ENCODE measurements at places on chromosomes 6 and 20. TPM values are rescaled to one million over a fixed set of nuclear protein-coding genes. Genes with fewer than 3 reads are reported as not detected.

DNA sequence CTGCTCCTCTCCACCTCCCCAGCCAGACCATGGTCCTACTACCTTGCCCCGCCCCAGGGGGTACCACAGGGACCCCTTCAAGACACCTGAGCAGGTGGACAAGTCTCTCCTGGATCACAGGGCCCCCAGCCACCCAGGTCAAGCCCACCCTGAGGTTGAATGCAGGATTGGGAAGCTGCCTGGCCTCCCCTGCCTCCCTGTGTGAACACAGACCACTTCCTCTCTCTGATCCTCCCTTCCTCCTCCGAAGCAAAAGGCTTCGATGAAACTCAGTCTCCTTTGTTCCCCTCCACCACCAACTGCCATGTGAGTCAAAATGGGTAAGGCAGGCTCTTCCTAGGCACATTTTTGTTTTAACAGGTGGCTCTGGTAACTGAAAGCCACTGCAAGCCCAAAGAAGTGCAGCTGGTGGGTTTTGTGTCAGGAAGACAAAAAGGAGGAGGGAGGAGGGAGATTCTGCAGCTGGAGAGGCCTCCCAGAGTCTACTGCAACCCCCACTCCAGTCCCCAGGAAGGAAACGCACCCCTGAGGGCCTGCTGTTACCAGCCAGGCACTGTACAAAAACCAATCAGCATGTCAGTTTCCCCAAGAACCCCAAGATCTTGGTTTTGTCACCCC, 5.4 kb downstream of the ADA start:
- DNase-seq, result no peak
- peak overlapping the region; percentile 99 for H3K27ac ChIP-seq

DNA sequence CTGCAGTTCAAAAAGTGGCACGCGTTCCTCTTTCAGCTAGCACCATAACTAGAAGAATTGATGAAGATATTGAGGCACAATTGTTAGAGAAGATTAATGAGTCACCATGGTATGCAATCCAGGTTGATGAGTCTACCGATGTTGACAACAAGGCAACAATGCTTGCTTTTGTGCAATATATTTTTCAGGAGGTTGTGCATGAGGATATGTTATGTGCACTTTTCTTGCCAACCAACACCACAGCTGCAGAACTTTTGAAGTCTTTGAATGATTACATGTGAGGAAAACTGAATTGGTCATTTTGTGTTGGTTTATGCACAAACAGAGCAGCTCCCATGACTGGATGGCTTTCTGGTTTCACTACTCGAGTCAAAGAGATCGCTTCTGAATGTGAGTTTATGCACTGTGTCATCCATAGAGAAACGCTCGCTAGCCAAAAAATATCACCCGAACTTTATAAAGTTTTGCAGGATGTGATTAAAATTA, 129.3 kb upstream of the SLC24A3 start:
- H3K4me3 ChIP-seq, result no peak overlapping the region
- H3K27me3 ChIP-seq, result no peaks in the 10 kb centered on the region
- no peaks in the 10 kb centered on the region for H3K36me3 ChIP-seq
- H3K4me1 ChIP-seq, result no peaks in the 10 kb centered on the region

GRCh38 chr6:136920671-136921380, 1.3 kb upstream of the SLC35D3 start:
- peaks cover 23% of the 10 kb centered on the region for H3K4me1 ChIP-seq
- peak overlapping the region; percentile 90 for H3K4me3 ChIP-seq
- peaks cover 11% of the 10 kb centered on the region for H3K36me3 ChIP-seq
- no peak overlapping the region for H3K27ac ChIP-seq
- peak; percentile 16 for DNase-seq

DNA sequence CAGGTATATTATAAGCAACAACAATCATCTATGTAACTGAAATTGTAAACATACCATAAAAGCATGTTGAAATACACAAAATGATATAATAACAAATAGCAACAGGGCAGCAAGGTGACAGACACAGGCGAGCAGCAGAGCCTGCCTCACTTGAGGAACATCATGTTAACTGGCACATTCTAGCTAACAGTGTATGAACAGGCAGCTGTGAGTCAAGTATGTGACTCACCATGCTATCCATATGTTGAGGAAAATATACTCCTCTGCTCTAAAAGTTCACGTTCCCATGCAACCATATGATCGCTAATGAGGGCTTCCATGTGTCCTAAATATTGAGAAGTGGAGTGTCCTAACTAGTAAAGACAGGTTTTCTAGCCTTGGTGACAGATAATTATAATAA, 18.4 kb downstream of the SERAC1 start:
- no peaks in the 10 kb centered on the region for H3K27me3 ChIP-seq
- no peak overlapping the region for H3K4me3 ChIP-seq
- peaks cover 5% of the 10 kb centered on the region for H3K36me3 ChIP-seq
- H3K4me1 ChIP-seq, result no peaks in the 10 kb centered on the region

The CLPSL1 gene
- total RNA-seq, result not detected

DNA sequence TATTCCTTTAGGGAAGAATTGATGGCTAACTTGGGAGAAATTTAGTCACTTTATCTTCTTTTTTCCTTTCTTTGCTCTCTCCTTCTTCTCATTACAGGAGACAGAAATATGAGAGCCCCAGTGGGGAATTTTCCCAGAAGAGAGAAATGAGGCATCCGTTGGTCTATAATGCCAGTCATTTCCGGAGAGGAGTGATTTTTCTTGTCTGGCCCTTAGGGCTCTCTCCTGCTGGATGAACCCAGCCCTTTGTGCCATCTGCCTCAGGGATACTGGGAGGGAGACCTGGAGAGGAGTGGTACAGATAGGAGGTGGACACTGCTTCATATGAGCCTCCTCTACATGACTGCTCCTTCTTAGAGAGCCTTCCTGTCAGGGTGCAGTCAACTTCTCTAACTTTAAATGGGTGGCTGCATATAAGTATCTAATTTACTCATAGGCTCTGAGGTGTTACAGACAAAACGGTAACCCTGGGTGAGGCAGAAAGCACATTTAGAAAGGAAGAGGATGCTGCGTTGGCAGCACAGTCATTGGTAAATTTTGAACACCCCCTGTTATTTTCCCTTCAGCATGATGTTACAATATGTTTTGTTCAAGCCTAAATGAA, 21.9 kb downstream of the RIMS1 start:
- H3K27ac ChIP-seq, result no peak overlapping the region
- no peak overlapping the region for H3K4me3 ChIP-seq
- H3K27me3 ChIP-seq, result no peaks in the 10 kb centered on the region
- no peaks in the 10 kb centered on the region for H3K36me3 ChIP-seq
- H3K4me1 ChIP-seq, result no peaks in the 10 kb centered on the region
- no peak for DNase-seq

The THEMIS gene
- 53.9 TPM for total RNA-seq

DNA sequence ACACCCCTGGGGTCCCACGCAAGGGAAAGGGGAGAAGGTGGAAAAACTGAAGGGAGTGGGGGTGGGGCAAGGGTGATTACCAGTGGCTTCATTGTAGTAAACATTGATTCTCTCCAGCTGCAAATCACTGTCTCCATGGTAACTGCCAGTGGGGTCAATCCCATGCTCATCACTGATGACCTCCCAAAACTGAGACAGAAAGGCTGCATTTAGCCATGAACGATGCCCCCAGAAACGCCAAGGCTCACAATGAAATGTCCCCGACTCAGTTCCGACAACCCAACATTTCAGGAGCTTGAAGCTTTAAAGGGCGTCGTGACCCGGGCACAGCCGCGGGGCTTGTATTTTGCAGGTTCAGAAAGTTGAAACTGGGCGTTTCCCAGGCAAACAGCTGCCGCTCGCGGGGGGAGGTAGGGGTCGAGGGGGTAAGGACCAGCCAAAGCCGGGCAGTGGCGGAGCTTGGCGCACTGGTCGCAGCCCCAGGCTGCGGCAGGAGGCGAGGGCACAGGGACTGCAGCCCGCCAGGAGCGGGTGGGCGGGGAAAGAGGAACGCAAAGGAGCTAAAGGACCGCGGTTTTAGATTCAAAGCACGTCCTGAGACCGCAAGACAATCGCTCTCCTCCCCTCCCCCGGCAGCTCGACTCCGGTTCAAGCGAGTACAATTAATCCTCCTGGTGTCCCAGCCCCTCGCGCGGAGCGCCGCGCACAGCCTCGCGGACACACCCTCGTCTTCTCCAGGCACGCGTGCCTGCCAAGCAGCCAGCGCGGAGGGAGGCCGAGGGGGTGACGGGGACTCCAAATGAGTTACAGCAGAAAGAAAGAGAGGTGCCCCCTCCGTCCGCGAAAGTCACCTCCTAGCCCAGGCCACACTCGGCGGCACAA, 731 bp downstream of the TUBB2B start:
- DNase-seq, result no peak
- H3K36me3 ChIP-seq, result peaks cover 11% of the 10 kb centered on the region
- H3K27ac ChIP-seq, result no peak overlapping the region
- peaks cover 28% of the 10 kb centered on the region for H3K4me1 ChIP-seq

DNA sequence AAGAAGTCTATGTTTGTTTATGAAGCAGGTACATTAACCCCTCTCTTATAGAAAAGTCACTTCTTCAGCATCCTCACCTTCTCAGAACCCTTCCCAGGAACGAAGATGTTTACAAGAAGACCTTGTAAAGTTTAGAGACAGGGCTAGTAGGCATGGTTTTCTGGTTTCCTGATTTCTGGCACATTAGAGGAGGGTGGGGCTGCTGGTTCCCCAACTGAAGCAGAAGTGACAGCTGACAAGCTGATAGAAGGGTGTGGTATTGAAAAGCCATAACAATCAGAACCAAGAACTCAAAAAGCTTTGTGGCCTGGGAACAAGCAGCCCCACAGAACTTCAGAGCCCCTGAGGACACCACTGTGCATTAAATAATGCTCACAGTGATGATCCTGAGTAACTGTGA, 91.2 kb downstream of the RTN4IP1 start:
- H3K4me3 ChIP-seq, result peak overlapping the region; percentile 73
- peaks cover 14% of the 10 kb centered on the region for H3K36me3 ChIP-seq
- DNase-seq, result no peak
- H3K27ac ChIP-seq, result peak overlapping the region; percentile 93

- H3K36me3 ChIP-seq, result peaks cover 3% of the 10 kb centered on the region
- H3K27me3 ChIP-seq, result no peaks in the 10 kb centered on the region
- no peak for DNase-seq
Observed at GRCh38 chr6:106083618-106084017, 2.5 kb upstream of the PRDM1 start.

GRCh38 chr20:62966212-62967148, 14.0 kb downstream of the SLC17A9 start:
- peaks cover 3% of the 10 kb centered on the region for H3K4me1 ChIP-seq
- no peak for DNase-seq
- H3K27ac ChIP-seq, result no peak overlapping the region
- no peak overlapping the region for H3K4me3 ChIP-seq
- peaks cover 3% of the 10 kb centered on the region for H3K36me3 ChIP-seq

DNA sequence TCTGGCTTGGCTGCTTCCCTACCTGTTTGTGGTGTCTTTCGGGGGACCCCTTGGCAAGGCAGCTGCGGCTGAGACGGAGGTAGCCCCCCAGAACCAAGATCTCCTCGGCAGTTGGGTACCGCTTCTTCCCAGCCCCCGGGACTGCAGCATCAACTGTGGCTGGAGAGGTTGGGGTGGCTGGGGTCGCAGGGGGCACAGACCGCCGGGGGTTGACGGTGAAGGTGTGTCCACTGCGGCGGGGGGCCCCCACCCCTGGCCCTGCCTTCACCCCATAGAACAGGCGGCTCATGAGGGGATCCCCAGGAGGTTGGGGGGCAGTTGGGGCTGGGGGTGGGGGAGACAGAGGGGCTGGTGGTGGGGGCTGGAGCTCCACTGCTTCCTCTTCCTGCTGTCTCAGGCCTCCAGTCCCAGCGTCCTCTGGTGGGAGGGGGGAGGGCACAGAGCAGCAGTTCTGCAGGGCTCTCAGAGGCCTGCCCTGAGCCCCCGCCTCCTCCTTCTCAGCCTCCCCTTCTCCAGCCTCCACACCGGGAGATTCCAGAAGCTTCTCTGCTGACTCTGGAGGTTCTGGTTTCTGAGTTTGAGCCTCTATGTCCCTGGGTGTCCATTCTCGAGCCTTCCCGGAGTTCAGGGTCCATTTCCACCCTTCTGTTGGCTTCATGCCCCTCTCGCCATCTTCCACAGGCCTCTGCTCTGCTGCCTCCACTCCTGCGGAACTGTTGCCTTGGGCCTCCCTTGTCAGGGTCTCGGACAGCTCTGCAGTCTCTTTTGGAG, 1.9 kb downstream of the PPP1R18 start:
- H3K4me1 ChIP-seq, result peaks cover 55% of the 10 kb centered on the region
- H3K27me3 ChIP-seq, result no peaks in the 10 kb centered on the region
- peak overlapping the region; percentile 97 for H3K27ac ChIP-seq
- H3K4me3 ChIP-seq, result peak overlapping the region; percentile 100
- H3K36me3 ChIP-seq, result peaks cover 34% of the 10 kb centered on the region

The MUC21 gene
- not detected for total RNA-seq

The PACRG gene
- 2.0 TPM for total RNA-seq

GRCh38 chr20:12414446-12415274, 497.0 kb downstream of the BTBD3 start:
- H3K4me3 ChIP-seq, result no peak overlapping the region
- no peaks in the 10 kb centered on the region for H3K27me3 ChIP-seq
- no peaks in the 10 kb centered on the region for H3K36me3 ChIP-seq
- no peak for DNase-seq
- no peak overlapping the region for H3K27ac ChIP-seq

- no peaks in the 10 kb centered on the region for H3K27me3 ChIP-seq
- H3K27ac ChIP-seq, result no peak overlapping the region
- no peaks in the 10 kb centered on the region for H3K36me3 ChIP-seq
- no peak overlapping the region for H3K4me3 ChIP-seq
- H3K4me1 ChIP-seq, result peaks cover 36% of the 10 kb centered on the region
- DNase-seq, result no peak
Observed at GRCh38 chr6:109087661-109088264, 6.9 kb downstream of the SESN1 start.

The HTR1E gene
- not detected for total RNA-seq

- peaks cover 2% of the 10 kb centered on the region for H3K4me1 ChIP-seq
- no peak overlapping the region for H3K27ac ChIP-seq
- H3K36me3 ChIP-seq, result no peaks in the 10 kb centered on the region
Observed at GRCh38 chr6:5151955-5152401, 66.8 kb downstream of the PPP1R3G start.

The DST gene
- total RNA-seq, result 29.6 TPM

The OR12D3 gene
- not detected for total RNA-seq

All from T-helper 17 cell (primary cell).